ENCODE measurements at places on chromosomes 16 and 17.
A peak's percentile ranks its signal among the peaks of the same experiment; 100 is the strongest.

DNA sequence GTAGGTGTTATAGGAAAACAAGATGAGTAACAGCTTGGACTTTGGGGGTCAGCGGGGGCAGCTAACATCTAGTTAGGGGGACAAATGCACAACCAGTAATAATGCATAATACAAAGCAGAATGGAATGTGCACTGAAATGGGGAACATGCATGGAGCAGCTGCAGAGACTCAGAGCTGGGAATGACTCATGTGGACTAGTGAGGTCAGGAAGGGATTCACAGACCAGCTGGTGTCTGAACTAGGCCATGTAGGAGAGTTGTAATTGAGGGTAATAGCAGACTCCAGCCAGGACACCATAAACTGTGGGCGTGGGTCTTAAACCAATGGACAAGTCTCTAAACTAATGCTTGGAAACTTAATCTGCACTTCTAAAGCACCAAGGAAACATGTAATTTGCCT lies 176.8 kb upstream of the ASIC2 start:
- no peak for DNase-seq

DNA sequence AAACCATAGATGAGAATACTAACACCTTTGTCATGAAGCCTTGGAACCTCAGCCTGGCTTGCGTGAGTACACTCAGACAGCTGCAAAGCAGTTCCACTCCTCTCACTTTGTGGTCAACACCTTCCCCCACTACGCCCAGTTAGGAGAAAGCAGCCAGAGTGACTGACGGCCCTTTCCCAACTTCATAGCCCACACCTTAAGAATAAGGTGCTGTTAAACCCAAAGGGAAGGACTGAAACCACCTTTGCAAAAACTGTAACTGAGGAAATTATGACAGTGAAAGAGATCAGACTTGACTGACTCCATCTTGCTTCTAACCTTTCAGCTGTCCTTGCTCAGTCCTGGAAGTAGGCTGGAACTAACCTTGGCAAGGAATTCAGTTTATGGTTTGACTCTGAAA lies 13.7 kb downstream of the N4BP1 start:
- no peak for DNase-seq

GRCh38 chr16:3587547-3588110 lies 10.4 kb upstream of the NLRC3 start:
- no peak for DNase-seq

DNA sequence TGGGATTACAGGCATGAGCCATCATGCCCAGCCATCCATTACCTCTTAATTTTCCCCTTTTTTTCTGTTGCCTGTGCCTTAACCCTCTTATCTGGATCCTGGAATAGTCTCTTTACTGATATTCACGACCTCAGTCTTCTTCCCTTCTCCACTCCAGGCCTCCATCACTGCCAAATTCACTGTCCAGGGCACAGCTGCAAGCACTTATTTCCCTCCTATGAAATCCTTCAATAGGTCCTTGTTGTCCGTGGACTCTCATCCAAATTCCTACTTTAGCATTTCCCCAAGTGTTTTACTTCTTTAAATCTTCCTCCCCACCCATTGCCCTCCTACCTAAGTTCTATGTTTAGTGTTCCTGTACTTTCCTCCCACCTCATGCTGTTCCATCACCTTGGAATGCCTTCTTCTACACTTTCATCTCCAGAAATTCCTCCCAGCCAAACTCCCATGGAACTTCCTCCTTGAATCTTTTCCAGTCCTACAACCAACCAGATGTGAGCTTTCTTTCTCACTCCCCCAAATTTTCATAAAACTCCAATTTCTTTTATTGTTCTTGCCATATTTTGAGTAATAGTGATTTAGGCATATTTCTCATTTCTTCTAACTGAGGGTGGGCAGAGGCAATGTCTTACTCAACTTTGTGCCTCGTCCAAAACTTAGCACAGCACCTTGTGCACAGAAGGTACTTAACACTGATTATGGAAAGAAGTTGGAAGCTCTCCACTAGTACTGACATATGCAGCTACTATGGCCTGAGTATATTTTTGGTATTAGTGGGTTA lies 35.3 kb downstream of the FAM20A start:
- no peak for DNase-seq

- DNase-seq: no peak
Observed at GRCh38 chr16:79067600-79067999, 532.9 kb downstream of the MAF start.

GRCh38 chr16:71351558-71351901 lies 7.0 kb upstream of the CALB2 start:
- no peak for DNase-seq

GRCh38 chr16:53219371-53219770 lies 164.6 kb downstream of the CHD9 start:
- no peak for DNase-seq

DNA sequence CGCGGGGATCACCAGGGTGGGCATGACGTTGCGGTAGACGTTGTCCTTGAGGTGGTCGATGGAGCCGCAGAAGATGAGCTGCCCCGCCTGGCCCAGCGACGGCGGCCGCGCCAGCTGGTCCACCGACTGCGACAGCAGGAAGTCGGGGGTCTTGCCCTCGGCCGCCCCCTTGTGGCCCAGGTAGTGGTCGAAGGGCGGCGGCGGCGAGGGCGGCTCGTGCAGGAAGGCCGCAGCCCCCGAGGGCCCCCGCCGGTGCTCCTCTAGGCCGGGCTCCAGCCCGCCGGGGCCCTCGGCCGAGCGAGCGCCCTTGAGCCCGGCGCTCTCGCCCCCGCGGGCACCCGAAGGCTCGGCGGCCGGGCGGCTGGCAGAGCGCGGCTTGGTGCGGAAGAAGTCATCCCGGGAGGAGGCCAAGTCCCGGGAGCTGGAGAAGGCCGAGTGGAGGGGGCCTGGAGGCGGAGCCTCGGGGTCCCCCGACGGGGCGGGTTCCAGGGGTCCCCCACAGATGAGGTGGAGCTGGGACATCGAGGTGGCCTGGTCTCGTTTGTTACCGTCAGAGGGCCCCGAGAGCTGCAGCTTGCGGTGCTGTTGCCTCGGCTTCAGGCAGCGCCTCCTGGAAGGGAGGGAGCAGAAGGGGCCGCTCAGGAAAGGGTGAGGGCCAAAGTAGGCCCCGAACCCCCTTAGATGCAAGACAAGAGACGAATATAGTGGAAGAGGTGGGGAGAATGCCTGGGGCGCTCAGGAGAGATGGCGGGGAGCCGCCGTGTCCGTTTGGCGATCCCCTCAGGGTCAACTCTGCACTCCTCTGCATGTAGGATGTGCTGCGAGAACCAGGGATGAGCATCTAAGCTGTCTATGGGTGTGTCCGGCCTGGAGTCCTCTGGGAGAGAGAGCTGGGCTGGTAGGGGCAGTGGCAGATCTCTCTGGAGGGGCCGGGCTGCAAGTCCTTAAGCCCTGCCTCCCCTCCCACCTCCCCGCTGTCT lies 8.8 kb downstream of the FAM171A2 start:
- peak; percentile 26 for DNase-seq

DNA sequence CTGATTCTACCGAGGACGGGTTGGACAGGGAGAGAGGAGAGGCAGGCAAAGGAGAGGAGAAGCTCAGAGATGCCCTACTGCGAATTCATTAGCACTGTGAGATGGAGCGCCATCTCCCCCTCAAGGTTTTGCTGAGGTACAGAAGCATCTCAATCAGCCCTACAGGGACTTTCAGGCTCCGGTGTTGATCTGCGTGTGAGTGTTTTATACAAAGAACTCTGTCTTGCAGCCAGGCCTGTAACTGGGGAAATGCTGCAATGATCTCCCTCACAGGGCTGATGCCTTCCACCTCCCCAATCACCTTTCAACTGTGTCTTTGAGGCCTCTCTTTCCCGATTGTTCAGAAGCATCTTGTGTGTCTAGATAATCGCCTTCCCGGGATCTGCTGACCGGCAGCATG lies 74.8 kb downstream of the IRX6 start:
- DNase-seq: no peak

GRCh38 chr17:46733837-46734475 lies 84.5 kb downstream of the WNT3 start:
- no peak for DNase-seq

GRCh38 chr16:3651461-3652372 lies 2.8 kb upstream of the DNASE1 start:
- no peak for DNase-seq

DNA sequence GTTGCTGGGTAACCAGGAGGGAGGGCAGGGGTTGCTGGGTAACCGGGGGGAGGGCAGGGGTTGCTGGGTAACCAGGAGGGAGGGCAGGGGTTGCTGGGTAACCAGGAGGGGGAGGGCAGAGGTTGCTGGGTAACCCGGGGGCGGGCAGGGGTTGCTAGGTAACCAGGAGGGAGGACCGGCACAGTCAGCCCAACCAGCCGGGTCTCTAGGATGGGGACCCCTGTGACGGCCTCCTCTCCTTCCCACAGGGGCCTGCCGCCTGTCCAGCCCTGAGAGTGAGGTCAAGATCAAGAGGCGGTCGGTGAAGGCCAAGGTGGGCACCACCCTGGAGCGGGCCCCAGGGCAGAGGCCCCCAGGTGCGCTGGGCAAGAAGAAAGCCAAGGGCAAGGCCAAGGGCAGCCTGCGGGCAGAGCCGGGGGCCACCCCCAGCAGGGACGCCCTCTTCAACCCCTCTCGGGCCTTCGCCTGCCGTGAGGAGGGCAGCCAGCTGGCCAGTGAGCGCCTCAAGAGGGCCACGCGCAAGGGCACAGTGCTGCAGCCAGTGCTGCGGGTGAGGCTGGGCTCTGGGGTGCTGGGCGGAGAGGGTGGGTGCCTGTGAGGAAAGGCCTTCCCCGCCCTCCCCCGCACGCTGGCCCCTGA lies 54.6 kb downstream of the ACTG1 start:
- no peak for DNase-seq

DNA sequence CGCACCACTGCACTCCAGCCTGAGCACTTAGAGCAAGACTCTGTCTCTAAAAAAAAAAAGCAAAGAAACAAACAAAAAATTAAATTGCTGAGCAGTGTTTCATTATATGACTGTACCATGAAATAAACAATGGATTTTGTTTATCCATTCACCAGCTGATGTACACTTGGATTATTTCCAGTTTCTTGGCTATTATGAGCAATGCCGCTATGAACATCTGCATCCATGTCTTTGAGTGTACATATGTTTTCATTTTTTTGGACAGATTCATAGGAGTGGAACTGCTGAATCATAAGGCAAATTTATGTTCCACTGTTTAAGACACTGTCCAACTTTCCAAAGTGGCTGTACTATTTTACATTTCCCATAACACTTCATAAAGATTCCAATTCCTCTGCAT lies 8.0 kb downstream of the RNF157 start:
- no peak for DNase-seq

All from stimulated activated CD8-positive, alpha-beta memory T cell treated with anti-CD3 and anti-CD28 coated beads, Interleukin-7, amount 100 ng/mL, for 24 hours (primary cell).